ENCODE measurements at places on chromosomes 1 and 21. TPM values are rescaled to one million over a fixed set of nuclear protein-coding genes. Genes with fewer than 3 reads are reported as not detected.
A peak's percentile ranks its signal among the peaks of the same experiment; 100 is the strongest.

DNA sequence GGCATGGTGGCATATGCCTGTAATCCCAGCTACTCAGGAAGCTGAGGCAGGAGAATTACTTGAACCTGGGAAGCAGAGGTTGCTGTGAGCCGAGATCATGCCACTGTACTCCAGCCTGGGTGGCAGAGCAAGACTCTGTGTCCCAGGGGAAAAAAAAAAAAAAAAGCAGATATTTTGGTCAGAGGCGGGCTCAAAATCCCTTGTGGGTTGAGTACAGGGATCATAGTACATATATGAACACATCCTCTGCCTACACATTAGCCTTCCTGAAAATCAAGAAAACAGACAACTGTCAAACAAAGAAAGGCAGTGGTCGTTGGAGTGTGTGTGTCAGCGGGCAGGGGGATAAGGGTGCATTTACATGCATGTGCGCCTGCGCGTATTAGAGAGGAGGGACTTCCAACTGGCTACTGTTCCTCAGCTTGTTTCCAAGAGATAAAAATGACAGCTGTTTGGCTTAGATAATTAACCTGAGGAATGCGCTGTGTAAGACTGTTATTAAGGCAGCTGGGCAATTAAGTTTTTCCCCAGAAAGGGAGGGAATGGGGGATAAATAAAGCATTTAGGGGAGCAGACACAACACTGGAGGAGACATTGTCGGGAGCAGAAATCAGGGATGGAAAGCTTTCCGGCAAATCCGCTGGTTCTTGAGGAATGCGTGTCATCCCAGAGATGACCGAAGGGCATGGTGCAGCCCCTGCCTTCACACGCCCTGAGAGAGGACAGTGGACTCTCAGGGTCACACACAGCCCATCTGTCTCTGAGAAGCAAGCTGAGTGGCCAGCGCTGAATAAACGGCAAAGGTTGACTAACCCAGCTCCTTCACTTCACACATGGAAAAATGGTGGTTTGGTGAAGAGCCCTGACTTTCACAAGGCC is 6.4 kb downstream of the LAMB3 start:
- DNase-seq, result no peak

TMEM82 gene
- not detected for total RNA-seq

DNA sequence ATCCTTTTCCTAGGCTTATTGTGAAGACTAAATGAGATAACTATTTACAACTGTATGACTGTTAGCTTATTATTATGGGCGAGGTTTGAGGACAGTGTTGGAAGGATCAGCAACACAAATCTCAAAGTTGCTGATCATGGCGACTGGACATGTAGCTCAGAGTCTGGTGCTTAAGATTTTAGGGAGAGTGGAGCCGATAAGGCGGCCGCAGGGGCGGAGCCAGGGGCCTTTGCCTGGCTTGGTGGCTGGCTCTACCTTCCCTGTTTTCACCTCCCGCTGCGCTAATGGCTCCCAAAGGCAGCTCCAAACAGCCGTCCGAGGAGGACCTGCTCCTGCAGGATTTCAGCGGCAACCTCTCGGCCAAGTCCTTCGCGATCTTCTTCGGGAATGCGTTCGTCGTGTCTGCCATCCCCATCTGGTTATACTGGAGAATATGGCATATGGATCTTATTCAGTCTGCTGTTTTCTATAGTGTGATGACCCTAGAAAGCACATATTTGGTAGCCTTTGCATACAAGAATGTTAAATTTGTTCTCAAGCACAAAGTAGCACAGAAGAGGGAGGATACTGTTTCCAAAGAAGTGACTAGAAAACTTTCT is 45.5 kb downstream of the GIPC2 start:
- DNase-seq, result no peak

LIN9 gene
- 22.4 TPM for total RNA-seq

GRCh38 chr1:234768569-234769283 is 158.7 kb upstream of the IRF2BP2 start:
- no peak for DNase-seq

- no peak for DNase-seq
These were observed 76.4 kb upstream of the DSCAM start for GRCh38 chr21:40923407-40923806.

GRCh38 chr1:77978293-77978968 is 441 bp downstream of the FUBP1 start:
- DNase-seq, result peak; percentile 85

DNA sequence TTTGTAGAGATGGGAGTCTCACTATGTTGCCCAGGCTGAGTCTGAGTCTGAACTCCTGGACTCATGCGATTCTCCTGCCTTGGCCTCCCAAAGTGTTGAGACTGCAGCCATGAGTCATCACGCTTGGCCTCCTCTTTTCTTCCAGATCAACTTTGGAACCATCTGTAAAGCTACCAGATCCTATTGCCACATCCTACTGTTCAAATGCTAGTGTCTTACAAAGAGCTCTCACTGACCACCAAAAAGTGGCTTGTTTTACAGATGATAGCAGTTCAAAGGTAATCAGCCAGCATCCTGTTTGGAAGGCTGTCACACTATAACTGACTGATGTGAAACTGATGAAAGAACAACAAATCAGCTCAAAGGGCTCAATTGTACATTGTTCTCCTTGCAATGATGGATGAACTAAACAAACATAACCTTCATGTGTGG is 221.6 kb downstream of the AKT3 start:
- no peak for DNase-seq

DNA sequence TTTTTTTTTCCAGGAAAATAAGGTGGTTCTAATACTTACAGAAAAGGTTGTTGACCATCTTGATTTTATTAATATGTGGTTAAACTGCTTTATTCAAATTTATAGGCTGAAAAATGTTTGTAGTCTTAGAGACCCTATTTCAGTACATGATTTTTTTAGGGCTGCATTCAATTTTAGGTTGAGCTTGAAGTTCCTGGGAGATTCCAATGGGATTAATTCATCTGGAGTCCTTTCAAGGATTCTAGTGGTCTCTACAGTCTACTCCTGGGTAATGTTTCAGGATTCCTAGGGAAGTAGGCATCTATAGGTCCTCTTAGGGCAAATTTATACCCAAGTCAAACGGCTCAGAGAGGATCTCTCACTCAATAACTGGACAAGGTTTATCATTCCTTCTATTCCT is 126.7 kb downstream of the HMCN1 start:
- no peak for DNase-seq

HES5 gene
- total RNA-seq, result 0.51 TPM

DNA sequence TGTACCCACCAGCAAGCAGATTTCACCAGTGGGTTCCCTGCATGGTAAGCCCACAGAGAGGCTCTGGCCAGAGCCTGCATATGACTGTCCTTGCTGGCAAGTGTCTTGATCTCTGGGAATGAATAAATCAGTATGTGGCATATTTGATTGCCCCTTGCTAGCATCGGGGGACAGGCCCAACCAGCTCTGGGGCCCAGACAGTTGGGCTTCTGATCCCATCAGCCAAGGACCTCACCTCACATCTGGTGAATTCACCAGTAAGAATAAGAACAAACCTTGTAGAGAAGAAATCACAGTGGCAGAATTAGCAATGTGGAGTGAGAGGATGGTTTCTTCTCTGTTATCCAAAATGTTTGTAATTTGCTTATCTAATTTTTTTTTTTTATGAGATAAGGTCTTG is 15.9 kb downstream of the SLC1A7 start:
- no peak for DNase-seq

GRCh38 chr1:153841463-153841994 is 66.3 kb downstream of the SLC27A3 start:
- no peak for DNase-seq

DNA sequence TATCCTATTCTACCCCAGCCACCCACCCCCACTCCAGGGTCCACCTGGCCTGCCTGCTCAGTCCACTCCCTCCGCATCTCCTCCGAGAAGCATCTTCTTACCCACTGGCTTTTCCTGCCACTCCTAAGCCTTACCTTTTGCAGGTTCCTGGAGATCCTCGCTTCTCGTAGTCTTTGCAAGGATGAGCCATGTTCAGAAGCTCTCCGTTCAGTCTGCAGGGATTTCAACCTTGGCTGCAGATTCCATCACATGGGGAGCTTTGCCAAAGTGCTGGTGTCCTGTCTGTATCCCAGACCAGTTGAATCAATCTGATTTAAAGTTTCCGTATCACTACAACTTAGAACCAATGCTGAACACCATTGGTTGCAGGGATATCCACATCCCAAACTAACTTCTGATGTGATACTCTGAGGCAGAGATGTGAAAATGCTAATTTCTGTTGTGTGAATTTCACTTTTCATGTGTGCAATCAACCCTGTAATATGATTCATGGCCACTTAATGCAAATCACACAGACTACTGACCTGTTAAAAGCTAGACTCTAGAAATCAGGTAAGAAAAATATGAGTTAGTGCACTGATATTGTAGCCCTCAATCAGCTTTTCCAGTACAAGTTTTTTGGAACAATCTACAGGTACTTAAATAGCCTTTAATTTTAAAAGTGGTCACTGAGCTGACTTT is 61.9 kb downstream of the CAPN2 start:
- no peak for DNase-seq

DNA sequence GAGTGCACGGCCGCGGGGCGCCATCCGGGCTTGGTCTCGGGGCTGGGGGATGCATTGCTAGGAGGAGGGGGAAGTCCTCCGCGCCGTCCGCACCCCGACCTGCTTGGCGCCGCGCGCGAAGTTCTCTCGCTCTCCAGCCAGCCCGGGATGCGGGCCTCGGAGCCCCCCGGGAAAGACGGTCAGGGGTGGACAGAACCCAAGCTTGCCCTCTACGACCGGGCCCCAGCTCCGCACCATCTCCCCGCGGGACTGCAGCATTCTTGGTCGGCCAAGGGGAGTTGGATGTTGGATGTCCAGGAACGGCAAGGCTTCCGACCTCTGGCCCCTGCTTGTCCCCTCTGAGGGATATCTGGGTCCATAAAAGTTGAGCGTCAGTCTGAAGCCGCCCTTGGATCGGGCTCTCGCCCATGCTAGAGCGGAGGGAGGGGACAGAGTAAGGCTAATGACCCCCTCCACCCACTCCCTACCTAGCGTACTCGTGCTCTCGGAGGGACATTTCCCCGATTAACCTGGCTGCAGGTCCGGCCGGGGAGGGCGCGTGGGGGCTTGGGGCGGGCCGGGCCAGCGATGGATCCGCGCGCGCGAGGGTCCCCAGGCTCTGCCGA is 522 bp downstream of the DISP3 start:
- no peak for DNase-seq

- no peak for DNase-seq
These were observed 146.7 kb downstream of the HLX start for GRCh38 chr1:221025956-221026355.

- DNase-seq, result no peak
These were observed 11.5 kb downstream of the RIMS3 start for GRCh38 chr1:40653851-40654537.

S100A5 gene
- not detected for total RNA-seq

DNA sequence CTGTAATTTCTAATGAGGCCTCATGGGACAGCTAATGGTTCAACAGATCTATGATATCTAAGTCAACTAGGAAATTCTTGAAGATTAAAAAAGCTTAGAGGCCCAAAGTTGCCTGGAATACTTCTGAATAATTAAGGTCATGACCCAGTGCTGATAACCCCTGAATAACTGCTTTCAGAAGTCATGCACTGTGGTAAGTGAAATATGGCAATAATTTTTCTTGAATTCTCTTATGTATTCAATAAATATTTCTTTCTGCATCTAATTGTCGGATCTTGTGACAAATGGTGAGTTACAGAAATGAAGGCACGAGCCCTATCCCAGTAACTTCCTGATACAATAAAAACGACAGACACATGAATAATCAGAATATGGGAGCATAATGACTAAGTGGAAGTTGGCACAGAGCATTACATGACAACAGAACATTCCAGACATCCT is 219.3 kb upstream of the GREM2 start:
- DNase-seq, result no peak

- DNase-seq, result no peak
These were observed 643.0 kb upstream of the ADGRL2 start for GRCh38 chr1:81157686-81158085.
